ENCODE measurements at places on chromosomes 2 and 18.

- no peak for DNase-seq
Observed at GRCh38 chr2:218008060-218009040, 5.6 kb upstream of the TNS1 start.

DNA sequence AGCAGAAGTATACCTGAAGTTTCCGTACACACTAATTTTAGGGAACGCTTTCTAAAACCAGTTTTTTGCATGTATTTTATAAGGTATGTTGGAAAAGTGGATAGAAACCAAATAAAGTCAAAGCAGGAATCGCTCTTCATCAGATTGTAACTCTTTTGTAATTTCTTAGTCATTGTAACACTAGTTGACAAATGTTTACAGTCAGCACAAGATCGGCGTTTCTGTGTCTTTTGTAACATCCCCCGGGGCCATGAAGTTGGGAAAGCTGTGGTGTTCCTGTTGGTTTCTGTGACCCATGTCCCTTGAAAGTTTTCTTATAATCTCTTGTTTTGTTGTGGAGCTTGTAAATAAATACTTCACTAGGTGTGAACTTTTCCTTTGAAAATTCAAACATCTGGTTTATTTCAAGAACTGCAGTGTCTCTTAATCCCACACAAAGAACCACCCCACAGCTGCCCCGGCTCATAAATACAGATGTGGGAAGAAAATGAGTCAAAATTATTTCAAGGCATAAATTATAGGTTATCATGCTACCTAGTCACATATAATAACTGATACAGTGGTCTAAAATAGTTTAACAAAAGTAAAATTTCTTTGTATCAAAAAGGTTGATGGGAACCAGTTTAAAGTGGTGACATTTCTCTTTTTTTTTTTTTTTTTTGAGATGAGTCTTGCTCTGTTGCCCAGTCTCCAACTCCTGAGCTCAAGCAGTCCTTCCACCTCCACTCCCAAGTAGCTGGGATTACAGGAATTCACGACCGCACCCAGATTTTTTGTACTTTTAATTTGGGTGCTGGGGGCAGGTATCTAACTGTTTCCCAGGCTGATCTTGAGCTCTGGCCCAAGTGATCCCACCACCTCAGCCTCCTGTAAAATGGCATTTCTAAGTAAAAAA lies 751 bp upstream of the NMI start:
- peak; percentile 35 for DNase-seq

DNA sequence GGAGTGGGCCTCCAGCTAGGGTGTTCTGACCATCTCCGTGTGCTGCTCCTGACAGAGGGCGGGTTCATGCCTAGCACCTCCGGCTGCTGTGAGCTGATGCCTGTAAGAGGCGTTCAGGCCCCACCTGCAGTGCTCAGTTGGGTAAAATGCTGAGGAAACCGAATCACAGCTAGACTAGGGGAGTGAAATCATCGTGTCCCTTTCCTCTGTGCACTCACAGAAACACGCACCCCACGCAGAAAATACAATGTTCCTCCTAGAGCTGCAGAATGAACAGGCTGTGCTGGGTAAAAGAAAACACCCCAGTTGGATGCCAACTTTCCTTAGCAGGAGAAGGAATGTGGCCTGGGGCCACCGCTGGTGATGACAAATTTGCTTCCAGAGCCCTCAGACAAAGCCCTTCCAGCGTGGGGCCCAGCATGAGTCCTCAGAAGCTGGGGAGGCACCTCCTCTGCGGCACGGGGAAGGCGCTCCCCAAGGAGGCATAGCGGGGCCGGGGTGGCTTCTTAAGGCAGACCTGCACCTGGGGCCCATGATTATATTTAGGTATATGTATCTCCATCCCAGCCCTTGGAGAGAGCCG lies 16.3 kb upstream of the ARHGEF4 start:
- DNase-seq, result no peak

DNA sequence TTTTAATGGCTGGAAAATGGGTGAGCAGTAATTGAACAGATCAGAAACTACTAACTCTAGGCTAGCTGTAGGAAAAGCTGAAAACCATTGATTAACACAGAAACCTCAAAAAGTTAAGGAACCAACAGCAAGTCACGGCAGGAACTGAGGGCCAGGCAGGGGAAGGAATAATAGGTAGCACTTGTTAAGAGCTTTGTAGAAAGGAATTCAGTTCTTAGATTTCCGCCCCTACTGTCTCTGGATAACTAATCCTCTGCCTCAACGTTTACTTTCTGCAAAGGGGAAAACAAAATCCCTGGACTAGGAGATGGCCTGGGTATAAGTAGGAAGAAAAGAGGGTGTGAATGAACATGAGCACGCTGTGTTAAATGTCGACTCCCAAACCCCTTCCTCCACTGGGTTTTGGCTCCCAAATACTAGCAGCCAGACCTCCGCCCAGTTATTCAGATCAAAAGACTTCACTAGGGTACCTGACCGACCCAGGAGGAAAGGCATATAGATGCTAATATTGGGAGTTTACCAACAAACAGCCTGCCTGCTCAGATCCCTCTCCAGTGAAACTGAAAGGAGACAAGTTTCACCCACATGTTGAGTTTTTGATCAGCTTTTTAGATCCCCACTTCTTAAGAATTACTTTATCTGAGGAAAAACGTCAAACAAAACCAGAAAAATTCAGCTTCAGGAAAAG lies 12.4 kb downstream of the SMAD2 start:
- no peak for DNase-seq

- no peak for DNase-seq
Observed at GRCh38 chr2:99354070-99354469, 16.9 kb downstream of the EIF5B start.

- no peak for DNase-seq
Observed at GRCh38 chr2:37332560-37332959, 7.9 kb upstream of the PRKD3 start.

GRCh38 chr2:105369777-105370690 lies 28.8 kb downstream of the FHL2 start:
- peak; percentile 90 for DNase-seq

- DNase-seq, result no peak
Observed at GRCh38 chr2:223590964-223591363, 11.2 kb downstream of the SCG2 start.

GRCh38 chr2:54680397-54681041 lies 42.9 kb upstream of the EML6 start:
- no peak for DNase-seq

GRCh38 chr2:17827316-17827715 lies 11.1 kb downstream of the MSGN1 start:
- no peak for DNase-seq

GRCh38 chr2:176595986-176596385 lies 326.7 kb downstream of the MTX2 start:
- no peak for DNase-seq

- no peak for DNase-seq
Observed at GRCh38 chr2:38709567-38710194, 41.5 kb downstream of the SRSF7 start.

- DNase-seq, result no peak
Observed at GRCh38 chr2:85257359-85257969, 70.3 kb downstream of the TGOLN2 start.

DNA sequence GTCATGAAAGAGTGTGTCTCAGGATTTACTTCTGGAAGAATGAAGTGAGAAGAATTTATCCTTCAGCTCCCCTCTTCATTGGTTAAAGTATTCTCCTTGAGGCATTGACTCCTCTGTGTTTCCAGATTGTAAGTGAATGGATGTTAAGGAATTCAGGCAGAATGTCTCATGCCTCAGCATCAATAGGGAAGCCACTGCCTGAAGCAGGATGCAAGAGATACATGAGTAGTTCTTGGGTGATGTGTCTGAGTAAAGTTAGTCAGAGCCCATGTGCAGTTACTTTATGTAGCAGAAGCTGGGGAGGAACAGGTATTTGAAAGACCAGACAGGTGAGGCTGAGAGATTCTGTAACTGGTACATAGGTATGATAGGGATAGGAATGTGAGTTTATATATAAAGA lies 34.0 kb upstream of the TMEFF2 start:
- no peak for DNase-seq

- no peak for DNase-seq
Observed at GRCh38 chr18:58338141-58338540, 290.8 kb downstream of the ALPK2 start.

GRCh38 chr2:37394263-37394662 lies 49.8 kb downstream of the QPCT start:
- no peak for DNase-seq

DNA sequence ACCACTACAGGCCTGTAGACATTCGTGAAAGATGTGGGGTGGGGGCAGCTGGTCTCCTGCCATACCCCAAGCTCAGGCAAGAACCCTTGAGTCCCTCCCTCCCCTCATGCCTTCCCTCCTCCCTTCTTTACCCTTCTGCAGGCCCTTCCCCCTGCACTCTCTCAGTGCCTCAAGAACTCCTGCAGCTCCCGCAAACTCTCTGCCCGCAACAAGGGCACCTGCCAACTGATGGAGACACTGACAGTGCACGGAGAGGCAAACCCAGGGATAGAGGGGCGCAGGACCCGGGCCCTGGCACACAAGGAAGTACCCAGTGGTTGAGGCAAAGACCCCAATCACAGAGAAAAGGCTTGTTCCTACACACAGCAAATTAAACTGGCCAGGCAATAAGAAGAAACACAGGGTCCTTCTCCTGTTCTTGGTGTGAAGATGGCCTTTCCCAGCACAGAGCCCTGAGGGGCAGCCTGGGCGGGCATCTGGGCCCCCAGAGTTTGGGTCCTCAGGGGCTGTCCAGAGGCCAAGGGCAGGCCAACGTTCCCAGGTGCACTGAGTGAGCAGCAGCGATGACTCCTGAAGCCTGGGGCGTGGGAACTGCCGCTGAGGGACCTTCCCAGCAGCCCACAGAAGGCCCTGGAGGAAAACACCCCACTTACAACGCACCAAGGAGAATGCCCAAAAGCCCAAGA lies 1.6 kb downstream of the TEKT4 start:
- no peak for DNase-seq

DNA sequence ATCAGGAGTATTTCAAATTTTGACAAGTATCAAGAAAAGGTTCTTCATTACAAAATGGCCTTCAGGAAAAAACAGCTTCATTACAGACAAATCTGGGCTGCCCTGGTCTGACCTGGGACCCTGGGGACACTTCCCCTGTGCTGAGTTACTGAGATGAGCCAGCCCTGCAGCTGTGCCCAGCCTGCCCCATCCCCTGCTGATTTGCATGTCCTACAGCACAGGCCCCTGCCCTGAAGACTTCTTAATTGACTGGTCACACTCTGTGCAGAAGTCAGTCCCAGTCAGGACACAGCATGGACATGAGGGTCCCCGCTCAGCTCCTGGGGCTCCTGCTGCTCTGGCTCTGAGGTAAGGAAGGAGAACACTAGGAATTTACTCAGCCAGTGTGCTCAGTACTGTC lies 235.1 kb downstream of the ANKRD36B start:
- no peak for DNase-seq

- DNase-seq, result no peak
Observed at GRCh38 chr2:17637131-17637906, 96.8 kb downstream of the VSNL1 start.

DNA sequence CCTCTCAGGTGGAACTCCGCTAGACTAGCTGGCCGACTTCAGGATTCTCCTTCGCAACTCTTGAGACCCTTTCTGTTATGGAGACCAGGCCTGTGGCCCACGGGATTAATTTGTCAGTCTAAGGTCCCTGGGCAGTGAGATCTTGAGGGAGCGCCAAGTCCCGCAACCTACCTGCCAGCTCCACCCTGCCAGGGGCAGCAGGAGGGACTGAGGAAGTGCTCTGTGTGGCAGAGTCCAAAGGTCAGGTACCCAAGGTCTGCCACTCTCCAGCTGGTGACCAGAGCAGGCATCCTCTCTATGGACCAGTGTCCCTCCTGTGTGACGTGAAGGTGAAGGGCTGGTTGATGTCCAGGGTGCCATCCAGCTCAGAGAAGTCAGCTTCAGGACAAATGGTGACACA lies 4.3 kb upstream of the SPATA3 start:
- DNase-seq, result peak; percentile 47

DNA sequence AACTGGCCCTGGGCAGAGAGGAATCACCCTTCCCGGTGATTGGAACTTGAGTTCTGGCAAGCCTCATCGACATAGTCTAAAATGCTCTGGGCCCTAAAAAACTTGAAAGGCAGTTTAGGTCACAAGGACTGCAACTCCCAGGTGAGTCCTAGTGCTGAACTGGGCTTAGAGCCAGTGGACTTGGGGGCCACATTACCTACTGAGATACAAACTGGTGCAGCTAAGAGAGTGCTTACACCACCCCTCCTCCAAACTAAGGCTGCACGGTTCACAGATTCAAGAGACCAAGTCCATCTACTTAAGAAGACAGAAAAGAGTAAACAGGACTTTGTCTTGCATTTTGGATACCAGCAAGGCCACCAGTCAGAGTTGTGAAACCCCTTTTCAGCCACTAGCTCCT lies 25.3 kb downstream of the ZNF519 start:
- DNase-seq, result no peak

GRCh38 chr2:142153601-142154000 lies 22.8 kb upstream of the LRP1B start:
- DNase-seq, result no peak

- DNase-seq, result no peak
Observed at GRCh38 chr2:101133492-101134100, 17.6 kb downstream of the TBC1D8 start.

- DNase-seq, result no peak
Observed at GRCh38 chr2:173652767-173653431, 298.2 kb downstream of the CDCA7 start.

DNA sequence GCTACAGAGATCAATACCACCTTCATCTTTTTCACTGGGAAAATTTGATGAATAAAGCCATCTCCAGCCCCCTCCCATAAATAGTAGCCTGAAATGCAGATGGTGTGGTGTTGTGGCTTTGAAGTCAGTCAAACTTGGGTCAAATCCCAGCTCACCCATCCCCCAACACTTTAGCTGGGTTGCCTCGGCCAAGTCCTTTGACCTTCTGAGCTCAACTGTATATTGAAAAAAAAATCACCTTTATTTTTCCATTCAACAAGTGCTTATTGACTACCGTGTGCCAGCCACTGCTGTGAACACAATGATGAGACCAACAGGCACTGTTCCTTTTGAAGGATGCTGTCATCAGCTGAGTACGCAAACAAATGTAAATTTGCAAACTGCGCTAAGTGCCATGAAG lies 35.1 kb upstream of the NTSR2 start:
- no peak for DNase-seq

DNA sequence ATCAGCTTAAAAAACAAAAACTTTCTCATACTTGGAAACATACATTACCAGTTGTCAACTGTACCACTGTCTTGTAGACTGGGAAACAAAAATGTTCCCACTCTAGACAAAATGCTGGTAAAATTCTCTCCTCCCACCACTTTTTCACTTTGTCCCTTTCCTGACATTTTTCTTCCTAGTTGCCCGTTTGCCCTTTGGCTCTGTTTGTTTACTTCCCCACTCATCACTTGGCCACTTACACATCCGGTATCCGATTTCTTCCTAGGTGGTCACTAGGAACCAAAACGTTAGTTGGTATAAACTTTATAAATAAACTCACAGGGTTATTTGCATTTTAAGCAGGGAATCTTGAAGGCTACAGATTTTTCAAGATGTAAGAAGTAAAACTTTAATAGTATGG lies 84.9 kb downstream of the METTL4 start:
- no peak for DNase-seq

Data from colonic mucosa (tissue), 4 donors.